ENCODE measurements at places on chromosomes 12 and 14.

DNA sequence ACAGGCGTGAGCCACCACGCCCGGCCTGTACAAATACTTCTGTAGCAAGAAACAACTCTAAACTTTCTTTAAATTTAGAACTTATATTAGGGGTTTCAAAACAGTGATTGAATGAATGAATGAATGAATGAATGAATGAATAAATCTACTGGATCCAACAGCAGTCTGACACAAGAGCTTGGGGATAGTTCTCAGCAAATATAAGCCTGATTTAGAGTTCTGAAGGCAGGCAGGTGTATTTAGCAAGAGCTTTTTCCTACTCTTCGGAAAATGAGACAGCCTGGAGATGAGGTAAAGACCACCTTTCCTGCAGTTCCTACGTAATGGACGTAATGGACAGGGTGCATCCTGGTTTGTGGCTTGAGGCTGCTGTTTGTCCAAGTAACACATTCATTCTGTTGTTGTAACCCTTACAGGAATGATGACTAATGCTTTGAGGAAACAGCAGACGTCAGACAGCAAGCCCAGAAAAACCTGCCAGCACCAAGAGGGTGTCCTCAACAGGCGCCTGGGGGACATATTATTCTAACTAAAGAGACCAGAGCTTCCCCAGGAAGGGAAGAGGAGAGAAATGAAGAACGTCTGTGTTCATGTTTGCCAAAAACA is 277.4 kb upstream of the SOX5 start:
- DNase-seq, result no peak

DNA sequence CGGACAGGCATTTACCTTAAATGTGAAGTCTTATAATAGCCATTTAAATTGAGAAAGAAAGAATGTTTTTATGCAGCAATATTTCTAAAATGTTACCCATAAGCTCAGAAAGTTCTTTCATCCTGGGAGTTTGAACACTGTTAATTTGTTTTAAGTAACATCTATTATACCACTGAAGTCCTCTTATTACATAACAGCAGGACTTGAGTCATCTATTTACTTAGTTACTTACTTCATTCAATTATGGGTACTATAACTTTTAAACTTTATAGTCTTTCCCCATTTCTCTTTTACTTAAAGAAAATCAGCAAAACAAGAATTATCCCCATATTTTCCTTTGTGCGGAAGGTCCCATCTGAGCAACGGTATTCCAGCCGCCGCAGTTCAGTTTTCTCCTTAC is 473.1 kb downstream of the ETNK1 start:
- no peak for DNase-seq

DNA sequence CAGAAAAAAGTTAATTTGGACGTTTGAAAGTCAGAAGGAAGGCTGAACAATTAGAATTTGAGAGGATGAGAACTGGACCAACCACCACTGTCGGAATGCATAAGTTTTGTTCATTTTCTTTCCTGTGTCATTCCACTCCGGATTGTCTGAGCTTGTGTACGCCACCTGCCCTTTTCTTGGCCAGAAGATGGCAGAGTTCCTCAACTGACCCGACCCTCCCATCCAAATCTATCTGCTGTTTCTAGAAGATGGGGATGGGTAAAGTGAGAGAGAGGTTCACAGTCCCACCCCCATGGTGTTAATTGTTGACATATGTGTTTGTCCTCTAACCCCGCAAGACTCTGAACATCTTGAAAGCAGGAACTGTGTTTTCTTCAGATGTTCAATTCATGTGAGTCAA is 388.0 kb downstream of the VRK1 start:
- no peak for DNase-seq

DNA sequence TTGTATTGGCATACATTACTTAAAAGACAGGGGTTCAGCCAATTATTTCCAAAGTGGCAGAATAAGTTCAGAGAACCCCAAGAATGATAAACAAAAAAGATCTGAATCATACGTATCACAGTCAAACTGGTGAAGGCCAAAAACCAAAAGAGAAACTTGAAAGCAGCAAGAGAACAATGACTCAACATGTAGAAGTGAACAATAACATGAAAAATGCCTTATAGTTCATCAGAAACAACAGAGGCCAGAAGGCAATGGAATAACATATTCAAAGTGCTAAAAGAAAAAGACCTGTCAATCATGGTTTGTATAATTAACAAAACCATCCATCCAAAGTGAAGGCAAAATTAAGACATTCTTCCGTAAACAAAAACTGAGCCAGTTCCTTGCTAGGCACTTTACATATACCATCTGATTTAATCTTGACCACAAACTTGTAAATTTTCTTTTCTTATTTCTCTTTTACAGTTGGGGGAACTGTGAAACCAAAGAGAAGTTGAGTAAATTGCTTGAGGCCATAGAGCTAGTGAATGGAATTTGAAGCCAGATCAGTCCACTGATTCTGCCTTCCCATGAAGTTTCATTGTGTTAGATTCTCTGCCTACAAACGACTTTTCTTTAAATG is 232.1 kb upstream of the SEL1L start:
- DNase-seq, result no peak

GRCh38 chr14:90616881-90617280 is 199.3 kb downstream of the TTC7B start:
- DNase-seq, result no peak

Measured in progenitor cell of endocrine pancreas (in vitro differentiated cells).